ENCODE measurements at places on chromosomes 7 and 10.

DNA sequence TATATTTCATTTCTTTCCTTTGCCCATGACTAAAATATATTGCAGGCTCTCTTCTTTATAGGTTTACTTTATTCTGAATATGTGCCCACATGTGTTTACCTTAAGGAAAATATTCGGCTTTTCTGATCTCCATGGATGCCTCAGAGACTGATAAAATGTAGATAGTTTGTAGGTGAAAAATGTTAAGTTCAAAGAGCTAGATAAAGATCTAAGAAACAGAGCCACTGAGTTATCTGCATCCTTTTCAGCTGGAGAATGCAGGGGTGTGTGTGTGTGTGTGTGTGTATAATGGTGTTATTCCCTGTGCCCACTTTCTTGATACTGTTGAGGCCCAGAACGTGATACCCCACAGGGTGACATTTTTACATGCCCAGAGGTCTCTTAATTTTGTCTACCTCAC lies 150.8 kb downstream of the LRRC4 start:
- no peak for DNase-seq

DNA sequence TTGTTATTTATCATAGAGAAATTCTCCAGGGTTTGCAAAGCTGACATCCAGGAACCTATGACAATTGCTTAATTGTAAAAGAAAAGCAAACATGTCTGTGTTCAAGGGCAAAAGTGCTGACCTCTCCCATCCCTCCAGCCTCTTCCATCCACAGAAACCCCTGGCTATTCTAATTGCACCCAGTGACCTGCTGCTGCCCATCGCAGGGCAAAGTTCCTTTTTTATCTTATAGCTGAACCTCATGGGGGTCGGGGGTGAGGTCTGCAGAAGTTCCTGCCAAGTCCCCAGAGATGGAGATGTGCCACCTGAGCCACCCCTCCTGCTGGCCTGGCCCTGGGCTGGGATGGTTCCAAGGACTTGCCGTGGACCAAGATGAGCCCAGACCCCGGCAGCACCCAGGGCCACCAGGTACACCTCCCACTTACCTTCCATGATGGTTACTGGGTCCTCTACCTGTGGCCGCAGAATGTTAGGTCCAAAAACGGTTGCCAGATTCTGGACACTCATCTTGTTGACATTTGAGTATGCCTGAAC lies 146.5 kb downstream of the MAPK8 start:
- no peak for DNase-seq

DNA sequence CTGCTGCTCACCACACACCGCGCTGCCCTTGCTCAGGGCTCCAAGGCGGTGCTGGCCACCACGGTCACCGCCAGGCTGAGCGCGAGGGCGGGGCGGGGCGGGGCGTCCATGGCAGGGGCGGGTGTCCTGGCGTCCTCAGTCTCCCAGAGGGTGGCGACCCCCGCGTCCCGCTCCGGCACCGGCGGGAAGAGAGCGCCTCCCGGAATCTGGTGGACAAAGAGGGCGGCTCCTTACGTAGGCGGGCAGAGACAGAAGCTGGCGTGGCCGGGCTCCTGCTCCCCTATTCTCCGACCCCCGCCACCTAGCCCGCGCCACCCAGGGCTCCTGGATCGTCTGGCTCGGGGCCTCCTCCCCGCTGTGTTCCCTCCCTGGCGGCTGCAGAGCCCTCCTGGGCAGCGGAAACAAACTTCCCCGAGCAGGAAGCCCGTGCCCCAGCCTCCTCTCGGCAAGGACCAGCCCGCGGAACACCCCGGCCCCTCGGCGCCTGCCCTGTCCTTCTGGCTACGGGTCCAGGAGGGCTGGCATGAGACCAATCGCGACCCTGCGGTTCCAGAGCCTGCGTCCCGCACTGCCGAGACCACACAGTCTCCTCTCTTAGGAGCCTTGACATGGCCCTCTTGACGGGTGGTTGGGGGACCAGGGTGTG lies 133.8 kb upstream of the ZNF92 start:
- DNase-seq = peak; percentile 89

DNA sequence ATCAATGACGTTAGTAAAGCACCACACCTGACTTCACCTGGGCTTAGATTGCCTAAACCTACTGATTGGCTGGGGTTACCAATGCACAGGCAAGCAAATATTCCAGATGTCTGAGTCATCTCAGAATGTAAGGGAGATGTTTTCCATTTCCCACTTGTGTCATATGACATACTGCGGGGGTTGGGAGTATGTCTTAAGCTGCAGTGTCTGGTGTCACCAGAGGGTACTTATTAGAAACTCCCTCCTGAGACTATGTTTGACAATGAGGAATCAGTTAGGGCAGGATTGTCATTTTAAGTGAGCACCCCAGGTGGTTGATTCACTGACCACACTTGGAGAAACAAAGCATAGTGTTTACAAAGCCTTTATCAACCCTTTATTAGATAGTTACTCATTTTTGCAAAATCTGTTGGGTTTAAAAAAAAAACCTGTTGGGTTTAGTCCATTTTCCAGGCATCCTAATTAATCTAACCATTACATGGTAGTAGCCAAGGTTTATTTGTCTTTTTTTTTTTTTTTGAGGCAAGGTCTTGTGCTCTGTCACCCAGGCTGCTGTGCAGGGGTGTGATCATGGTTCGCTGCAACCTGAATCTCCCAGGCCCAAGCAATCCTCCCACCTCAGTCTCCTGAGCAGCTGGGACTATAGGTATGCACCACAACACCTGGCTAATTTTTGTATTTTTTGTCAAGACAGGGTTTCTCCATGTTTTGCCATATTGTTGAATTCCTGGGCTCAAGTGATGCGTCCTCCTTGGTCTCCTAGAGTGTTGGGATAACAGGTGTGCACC lies 72.5 kb downstream of the CDK6 start:
- no peak for DNase-seq

DNA sequence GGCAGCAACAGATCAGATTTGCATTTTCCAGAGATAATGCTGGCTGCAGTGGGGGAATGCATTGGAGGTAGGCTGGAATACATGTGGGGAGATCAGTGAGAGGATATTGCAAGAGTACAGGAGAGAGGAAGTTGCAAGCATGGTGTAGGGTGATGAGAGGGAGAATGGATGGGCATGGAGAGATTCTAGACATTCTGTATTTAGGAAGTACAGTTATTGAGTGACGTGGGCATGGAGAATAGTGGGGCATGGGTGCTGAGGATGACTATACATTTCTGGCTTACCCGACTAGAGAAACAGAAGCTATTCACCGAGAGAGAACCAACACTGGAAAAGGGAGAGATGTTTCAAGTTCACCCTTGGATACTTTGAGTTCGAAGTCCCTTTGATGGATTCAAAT lies 116.9 kb upstream of the SVIL start:
- DNase-seq = no peak

- DNase-seq = no peak
Measured at GRCh38 chr7:112449353-112449752, 907 bp upstream of the IFRD1 start.

GRCh38 chr10:43038783-43039623 lies 37.9 kb upstream of the RET start:
- DNase-seq = peak; percentile 91

- no peak for DNase-seq
Measured at GRCh38 chr7:111835066-111835465, 272.8 kb upstream of the IMMP2L start.

GRCh38 chr7:108045154-108045553 lies 42.2 kb upstream of the LAMB1 start:
- DNase-seq = no peak

DNA sequence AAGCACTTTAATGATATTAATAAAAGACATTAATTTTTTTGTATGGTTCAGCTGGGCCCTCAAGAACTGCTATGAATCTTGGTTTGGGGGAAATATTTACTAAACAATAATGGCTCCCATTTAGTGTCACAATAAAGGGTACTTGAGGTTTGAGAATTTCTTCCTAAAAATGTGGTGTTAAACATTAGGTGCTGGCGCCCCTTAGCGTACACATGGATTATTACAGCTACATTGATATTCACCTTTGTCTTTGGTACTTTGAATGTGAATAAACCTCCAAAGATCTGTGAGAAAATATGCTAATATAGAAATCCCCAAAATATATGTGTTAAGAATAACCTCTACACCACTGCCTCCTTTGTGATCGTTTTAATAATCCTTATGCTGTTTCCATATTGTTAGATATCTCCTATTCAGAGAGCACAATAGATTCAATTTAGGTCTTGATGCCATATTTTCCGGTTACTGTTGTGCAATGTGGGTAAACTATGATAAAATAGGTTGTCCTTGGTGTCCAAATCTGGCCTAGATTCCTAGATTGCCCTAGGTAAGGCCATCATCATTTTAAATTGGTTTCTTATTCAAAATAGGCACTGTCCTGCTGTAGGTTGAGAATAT lies 161.8 kb upstream of the CACNA2D1 start:
- DNase-seq = no peak

- no peak for DNase-seq
Measured at GRCh38 chr10:60536529-60537114, 146.9 kb upstream of the ANK3 start.

- DNase-seq = no peak
Measured at GRCh38 chr7:7014827-7015595, 167.3 kb upstream of the C1GALT1 start.

GRCh38 chr10:72094574-72094973 lies 6.2 kb upstream of the SPOCK2 start:
- no peak for DNase-seq

DNA sequence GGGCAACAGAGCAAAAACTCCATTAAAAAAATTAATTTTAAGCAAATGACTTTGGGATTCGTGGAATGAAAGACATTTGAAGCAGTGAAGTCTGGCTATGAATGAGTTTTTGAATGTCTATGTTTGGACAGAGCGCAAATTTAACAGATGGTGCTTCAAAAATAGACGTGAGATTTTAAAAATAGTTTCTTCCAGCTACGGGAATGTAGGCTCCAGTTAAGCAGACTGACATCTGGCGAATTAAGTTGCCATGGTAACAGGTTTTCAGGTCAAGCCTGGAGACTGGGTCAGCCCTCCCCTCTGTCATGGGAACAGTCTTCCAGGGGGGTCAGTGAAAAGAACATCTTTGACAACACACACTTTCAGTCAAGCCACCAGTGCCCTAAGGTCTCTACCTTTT lies 62.0 kb downstream of the MYOF start:
- DNase-seq = no peak

- no peak for DNase-seq
Measured at GRCh38 chr7:17279061-17279460, 19.4 kb upstream of the AHR start.

DNA sequence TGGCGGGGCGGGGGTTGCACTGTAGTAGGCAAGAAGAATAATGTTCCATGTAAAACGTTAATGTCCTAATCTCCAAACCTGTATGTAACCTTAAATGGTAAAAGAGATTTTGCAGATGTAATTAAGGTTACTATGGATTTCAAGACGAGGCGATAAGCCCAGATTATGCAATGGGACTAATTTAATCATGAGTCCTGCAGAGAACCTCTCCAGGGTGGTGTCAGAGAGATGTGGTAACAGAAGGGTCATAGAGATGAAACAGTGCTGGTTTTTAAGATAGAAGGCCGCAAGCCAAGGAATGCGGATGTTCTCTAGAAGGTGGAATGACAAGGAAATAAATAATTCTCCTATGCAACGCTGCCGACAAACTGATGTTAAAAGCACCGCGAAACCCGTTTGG lies 57.1 kb downstream of the UBE3C start:
- no peak for DNase-seq

GRCh38 chr7:80530136-80530535 lies 18.3 kb upstream of the GNAT3 start:
- DNase-seq = no peak

DNA sequence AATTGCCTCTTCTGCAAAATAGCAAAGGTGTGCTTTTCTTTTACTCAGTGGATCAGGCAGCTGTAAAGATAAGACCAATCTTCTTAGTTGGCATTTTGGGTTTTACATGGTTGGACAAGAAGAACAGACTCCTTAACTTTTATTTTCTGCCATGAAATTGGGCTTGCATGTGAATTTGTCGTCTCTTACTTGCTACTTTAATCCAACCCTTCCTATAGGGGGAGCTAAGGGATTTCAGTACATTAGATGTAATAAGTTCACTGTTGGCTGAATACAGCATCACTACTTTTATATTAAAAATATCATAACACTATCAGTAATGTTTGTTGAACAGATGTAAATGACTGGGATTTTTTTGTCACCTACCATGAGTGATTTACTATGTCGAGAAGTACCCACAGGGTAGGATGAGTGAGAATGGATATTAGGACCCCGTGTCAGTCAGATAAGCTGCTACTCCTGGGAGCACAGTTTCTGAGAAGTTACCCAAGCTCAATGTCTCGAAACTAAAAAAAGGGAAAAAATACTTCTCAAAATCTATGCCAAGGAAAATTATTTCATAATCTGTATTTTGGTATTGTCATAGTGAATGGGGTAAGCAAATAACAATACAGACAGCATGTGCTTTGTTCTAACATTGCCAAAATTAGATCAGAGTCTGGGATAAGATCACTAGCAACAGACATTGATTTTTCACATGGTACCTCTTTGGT lies 127.4 kb upstream of the AGR3 start:
- no peak for DNase-seq

- no peak for DNase-seq
Measured at GRCh38 chr7:18086165-18087025, 58.7 kb upstream of the PRPS1L1 start.

DNA sequence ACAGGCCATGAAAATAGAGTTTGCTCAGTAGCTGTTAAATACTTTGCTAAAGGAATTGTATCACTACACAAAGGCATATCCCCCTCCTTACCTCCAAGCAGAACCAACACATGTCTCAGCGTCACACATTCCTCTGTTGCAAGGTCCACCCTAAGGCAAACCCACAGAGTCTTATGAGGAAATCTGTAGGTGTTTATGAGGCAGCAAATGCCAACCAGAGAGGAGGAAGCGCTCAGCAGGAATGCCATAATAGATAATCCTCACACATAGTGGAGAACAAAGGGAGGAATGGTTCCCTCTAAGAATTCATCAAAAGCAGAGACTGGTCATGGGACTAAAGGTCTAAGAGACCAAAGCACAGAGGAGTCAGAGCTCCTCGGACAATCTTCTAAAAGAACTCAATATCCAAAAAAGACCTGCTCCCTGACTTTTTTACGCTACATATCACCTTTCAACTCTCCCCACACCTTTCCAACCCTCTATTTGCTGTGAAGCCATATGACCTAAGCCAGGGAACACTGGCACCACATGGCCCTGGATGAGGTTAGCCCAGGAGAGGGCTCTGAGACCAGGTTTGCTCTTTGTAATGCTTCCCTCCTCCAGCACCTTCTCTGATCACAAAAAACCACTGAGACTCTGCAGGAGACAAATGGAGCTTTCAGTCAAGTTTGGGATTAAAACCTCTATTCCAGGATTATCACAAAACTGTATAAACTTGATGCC lies 7.3 kb downstream of the SLC25A13 start:
- DNase-seq = no peak

DNA sequence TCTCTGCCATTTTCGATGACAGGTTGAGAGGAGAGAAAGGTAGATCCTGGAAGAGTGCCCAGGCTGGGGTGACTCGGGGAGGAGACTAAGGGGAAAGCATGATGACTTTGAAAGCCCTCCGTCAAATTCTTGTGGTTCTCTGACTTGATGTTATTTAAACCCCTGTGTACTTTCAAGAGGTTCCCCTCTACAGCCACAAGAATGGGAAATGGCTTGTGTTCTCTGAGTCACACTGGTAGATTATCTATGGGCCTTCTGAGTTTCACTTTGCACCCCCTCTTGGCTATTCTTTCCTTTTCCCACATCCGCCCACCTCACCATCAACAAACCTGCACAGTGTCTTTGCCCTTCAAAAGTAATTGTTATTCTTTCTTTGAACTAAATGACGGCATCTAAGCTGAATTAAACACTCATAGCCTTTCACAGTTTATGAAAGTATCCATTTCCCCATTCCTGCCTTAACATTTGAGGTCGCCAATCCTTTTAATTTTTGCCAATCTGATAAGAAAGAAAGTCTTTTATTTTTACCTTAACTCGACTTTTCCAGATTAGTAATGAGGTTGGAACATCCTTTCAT lies 24.1 kb downstream of the PRF1 start:
- no peak for DNase-seq

All from esophagus muscularis mucosa (tissue), 4 donors.